Activated T-cell treated with anti-CD3 and anti-CD28 coated beads for 48 hours (primary cell): ENCODE measurements at places on chromosomes 2 and 18.

DNA sequence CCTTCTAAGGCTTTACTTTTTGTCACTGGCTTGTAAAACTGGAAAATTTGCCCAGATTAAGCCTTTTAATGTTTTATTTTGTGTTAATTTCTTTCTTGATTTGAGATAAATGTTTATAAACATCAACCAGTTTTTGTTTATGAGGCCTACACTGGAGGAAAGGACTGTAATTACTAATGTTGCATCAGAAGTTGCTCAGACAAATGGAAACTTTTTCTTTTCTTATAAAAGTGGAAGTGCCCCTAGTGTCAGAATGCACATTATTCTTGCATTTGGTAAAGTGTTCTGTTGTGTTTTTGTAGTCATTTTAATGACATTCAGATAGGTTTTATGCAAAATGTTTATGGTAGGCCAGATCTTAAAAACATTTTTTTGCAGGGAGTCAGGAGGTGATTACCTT, 25.3 kb downstream of the LCLAT1 start:
- no peak for DNase-seq

GRCh38 chr18:51074605-51075004, 44.6 kb downstream of the SMAD4 start:
- DNase-seq = no peak

- DNase-seq = no peak
Measured at GRCh38 chr2:69353360-69353759, 33.7 kb downstream of the GFPT1 start.

- no peak for DNase-seq
Measured at GRCh38 chr2:19041434-19042041, 316.9 kb downstream of the OSR1 start.

DNA sequence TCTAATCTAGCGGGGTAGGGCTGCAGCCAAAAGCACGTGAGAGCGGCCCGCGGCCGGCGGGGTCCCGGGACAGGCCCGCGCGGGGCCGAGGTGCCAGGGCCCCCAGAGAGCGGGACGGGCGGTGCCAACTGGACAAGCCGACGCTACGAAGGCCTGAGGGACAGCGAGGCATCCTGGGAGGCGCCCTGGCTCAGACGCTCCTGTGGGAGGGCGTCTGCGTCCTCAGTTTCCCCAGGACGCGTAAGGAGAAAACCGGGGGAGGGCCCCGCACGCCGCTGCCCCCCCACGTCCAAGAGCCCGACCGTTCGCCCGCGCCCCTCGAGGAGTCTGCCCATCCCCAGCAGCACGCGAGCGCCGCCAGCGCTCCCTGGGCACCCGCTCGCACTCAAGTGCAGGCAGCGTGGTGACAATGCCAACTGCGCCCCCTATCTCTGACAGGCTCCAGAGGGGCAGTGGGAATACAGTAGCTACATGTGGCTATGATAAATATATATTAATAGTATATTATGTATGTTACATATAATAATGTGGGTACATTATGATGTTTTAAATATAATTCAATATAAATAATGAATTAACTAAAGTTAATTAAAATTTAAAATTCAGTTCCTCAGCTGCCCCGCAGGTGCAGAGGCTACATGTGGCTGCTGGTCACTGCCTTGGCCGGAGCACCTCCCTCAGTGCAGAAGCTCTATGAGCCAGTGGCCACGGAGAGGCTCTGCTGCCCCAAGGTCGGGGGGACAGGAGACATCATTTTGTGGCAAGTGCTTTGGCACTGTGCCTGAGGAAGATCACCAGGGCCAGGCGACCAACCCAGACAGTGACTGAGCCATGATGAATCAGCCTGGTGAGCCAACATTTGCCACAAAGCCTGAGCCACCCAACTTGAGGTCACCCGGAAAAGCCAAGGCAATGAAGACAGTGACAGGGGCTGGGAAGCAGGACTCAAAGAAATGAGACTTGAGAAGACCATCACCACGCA, 5.5 kb upstream of the SFT2D3 start:
- peak; percentile 45 for DNase-seq

DNA sequence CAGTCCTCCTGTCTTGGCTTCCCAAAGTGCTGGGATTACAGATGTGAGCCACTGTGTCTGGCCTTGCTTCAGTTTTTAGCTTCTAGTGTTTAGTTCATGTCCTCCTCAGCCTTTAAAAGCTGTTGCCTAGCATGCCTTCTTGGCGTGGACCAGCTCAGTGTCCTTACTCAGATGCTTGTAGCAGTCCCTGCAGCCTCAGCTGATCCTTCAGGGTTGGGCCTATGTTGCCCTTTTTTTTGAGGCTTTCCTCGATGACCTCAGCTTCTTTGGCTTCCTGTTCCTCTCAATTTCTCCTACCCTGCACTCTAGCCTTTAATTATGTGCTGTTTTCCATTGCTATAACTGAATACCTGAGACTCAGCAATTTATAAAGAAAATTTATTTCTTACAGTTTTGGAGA, 57.7 kb downstream of the TANC1 start:
- DNase-seq = no peak
